ENCODE measurements at places on chromosomes 12 and 14.

GRCh38 chr12:41058266-41058665, 129.9 kb upstream of the PDZRN4 start:
- DNase-seq, result no peak

- no peak for DNase-seq
Observed at GRCh38 chr14:99785426-99785825, 7.8 kb upstream of the EML1 start.

- DNase-seq, result no peak
Observed at GRCh38 chr12:8699714-8700113, 1.9 kb downstream of the RIMKLB start.

- no peak for DNase-seq
Observed at GRCh38 chr14:67413806-67414769, 2.1 kb upstream of the PLEK2 start.

DNA sequence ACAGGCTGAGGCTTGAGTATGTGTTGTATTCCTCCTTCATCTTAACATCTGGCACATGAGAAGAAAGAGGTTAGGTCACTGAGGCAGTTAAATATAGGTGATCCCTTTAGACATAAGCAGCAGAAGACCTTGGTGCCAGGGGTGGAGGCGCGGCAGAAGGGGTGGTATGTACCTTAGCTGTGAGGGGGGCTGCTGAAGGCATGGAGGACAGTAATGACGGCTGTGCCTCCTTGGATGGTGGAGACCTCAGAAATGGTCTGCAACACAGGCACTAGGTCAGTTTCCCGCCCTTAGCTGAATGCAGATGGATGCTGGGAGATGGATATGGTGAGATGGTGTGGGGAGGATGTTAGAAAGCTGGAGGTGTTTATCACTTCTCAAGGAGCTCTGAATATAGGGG, 1.5 kb upstream of the PNMA1 start:
- no peak for DNase-seq

DNA sequence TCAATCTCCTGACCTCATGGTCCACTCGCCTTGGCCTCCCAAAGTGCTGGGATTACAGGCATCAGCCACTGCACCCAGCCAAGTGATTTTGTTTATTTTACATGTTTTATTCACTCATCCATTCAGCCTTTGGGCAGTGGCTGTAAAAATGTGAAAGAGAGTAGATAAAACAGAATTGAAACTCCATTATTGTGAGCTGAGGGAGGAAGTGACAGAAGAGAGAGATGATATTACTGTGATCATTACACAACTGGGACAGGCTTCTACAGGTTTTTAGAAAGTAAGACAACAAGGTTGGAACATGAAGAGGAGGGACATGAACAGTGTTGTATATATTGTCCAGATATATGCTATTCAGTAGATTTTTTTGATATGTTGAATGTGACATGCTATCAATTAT, 25.0 kb downstream of the CREBL2 start:
- DNase-seq, result no peak

Measured in stimulated activated CD8-positive, alpha-beta memory T cell treated with anti-CD3 and anti-CD28 coated beads, Interleukin-7, amount 100 ng/mL, for 24 hours (primary cell).